ENCODE measurements at places on chromosomes 1 and 21.

DNA sequence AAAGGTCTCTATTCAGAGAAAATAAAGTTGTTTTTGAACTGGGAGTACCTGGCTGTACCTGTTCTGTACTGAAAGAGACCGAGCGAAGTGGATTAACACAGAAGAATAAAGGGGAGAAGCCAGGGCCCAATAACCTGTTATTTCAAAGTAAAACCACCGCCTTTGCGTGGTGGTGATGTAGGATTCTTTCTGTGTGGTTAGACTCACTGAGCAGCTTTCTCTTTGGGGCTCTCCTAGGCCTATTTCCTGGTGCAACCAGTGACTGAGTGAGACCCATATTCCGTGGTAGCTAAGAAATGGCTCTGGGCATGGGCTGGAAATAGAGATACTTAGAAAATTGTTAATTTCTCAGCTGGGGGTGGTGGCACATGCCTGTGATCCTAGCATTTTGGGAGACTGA is 99.9 kb downstream of the XCL2 start:
- no peak for DNase-seq

DNA sequence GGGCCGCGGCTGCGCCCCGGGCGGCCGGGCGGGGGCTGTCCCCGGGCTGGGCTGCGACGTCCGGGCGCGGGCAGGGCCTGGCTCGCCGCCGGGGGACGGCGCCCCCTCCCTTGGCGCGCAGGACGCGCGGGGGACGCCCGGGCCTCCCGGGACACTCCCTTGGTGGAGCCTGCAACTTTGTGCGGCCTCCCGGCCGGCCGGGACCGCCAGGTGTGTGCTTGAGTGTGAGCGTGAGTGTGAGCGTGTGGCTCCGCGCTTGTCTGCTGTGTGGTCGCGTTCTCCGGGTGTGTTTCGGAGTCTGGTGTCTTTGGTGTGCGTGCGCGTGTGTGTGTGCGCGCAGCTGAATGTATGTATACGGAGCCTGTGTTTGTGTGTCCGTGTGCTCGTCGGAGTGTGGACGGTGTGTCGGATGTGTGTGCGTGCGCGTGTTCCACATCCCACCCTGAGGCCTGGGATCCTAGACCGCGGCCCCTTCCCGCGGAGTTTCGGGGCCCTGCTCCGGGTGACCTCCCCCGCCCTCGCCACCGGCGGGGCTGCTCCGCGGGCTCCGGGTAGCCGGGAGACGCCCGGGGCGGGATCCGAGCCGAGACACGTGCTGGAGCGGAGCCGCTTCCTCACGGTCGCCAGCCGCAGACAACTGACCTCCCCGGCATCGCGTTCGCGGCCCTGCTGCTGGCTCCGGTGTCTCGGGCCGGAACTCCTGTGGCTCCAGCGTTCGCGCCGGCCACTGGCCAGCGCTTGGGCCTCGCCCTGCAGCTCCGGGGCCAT is 1.7 kb downstream of the PTPRU start:
- no peak for DNase-seq

DNA sequence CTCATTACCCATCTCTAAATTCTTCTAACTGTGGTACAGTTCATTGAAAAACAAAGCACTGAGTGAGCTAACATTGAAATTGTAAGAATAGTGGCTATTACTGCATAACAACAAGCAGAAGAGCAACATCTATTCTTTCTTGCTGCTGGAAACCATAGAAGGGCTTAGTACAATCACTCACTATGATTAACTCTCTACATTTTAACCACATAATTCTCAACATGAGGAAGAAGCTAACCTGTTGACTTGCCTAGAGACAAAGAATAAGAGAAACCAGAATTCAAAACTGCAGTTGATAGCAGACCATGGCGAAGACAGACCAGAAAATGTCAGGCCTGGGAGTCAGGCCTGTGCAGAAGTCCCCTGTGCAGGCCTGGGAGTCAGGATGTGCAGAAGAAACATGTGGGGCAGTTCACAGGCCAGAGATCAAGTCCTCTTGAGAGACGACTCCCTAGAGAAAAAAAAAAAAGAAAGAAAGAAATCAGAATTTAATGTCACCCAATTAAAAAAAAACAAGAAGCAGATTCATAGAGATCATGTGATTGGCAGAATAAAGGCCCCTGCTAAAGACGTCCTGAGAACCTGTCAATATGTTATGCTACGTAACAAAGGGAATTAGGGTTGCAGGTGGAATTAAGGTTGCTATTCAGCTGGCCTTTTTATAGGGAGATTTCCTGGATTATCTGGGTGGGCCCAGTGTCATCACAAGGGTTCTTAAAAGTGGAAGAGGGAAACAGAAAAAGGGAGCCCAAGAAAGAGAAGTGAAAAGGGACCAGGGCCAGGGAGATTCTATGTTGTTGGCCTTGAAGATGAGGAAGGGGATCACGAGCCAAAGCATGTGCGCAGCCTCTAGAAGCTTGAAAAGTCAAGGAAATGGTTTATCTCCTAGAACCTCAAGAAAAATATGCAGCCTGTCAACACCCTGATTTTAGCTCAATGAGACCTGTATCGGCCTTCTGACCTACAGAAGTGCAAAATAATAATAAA is 94.9 kb downstream of the MRPL39 start:
- no peak for DNase-seq

GRCh38 chr1:39418236-39418635 is 73.2 kb upstream of the BMP8A start:
- DNase-seq = no peak

DNA sequence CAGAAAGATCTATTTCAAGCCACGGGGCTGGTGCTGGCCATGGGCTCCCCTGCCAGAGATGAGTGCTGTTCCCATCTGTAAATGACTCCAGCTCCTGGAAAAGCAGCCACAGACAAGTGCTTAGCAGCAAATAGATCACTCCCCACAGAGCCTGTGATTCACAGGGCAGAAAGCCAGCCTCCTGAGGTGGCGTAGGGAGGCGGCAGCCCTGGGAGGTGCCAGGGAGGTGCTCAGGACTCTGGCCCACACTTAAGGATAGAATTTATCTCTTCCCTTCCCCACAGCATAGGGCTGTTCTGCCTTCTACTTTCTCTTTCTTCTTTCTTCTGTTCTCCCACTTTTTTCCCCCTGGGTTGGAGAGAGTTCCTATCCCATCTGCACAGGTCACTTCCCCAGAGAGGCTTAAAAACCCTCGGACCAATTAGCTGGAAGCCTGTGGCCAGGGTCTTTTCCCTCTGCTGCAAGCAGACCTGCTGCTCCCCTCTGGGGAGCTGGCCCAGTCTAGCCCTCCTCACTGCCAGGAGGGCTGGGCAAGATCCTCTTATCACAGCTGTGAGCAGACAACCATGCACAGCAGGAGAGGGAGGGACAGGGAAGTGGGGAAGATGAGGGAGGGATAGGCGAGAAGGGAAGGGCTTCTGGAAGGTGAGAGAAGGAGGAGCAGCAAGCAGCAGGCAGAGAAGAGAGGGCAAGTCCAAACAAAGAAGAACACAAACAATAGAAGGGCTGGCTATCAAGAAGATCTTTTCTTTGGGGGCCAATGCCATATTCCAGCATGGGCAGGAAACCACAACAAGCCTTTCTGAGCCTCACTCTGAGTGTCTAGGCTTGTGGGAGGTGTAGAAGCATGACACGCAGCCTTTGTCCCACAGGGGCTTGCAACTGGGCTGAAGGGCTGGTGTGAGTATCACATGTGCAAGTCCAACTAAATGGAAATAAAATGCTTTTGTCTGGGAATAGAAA is 41.0 kb downstream of the KCND3 start:
- no peak for DNase-seq

DNA sequence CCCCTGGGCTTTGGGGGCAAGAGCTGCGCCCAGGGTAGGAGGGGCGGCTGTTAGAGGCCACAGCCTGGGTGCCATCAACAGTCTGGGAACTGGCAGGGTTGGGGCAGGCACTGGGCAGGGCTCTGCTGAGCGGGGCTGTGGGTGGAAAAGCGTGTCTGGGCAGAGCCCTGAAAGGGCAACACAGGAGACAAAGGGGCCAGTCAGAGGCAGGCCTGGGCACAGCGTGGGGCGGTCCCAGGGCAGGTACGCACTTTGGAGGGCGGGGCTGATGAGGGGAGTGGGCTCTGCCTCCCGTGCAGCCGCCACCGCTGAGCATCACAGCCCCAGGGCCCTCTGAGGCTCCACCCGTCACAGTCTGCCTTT is 13.9 kb downstream of the CELSR2 start:
- no peak for DNase-seq

- DNase-seq = no peak
Observed at GRCh38 chr21:42403611-42404231, at the start of gene UBASH3A. TSS of gene UBASH3A (plus strand) at chr21:42403902. CDS start at chr21:42403946, 44 bp downstream.

- DNase-seq = no peak
Observed at GRCh38 chr1:178938101-178938958, 67.5 kb upstream of the ANGPTL1 start.

- no peak for DNase-seq
Observed at GRCh38 chr1:172351754-172352161, 68.7 kb upstream of the C1orf105 start.

GRCh38 chr1:7481194-7481593 is 289.9 kb upstream of the VAMP3 start:
- no peak for DNase-seq

DNA sequence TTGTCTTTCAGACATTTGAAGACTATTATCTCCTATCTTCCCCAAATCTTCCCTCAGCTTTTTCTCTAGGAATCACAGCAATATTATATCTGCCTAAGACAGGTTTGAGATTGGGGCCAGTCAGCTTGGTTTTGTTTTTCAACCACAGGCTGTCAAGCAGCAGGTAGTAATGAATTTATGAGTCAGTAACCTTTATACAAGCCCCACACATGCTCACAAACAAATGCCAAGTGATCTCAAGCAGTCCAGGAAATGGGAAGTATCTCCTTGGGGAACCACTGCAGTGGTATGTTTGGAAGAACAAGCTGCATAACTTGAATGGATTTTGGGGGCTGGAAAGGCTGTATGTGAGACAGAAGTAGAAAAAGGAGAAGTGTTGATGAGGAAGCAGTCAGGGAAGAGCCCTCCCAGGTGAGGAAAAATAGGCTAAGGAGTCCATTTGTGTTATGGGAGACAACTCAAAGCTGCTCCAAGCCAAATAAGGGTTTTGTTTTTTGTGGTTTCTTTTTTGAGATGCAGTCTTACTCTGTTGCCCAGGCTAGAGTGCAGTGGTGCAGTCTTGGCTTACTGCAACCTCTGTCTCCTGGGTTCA is 2.1 kb downstream of the DHDDS start:
- no peak for DNase-seq

GRCh38 chr1:240803151-240803550 is 191.2 kb upstream of the GREM2 start:
- no peak for DNase-seq

- DNase-seq = no peak
Observed at GRCh38 chr1:5522531-5523145, 469.6 kb downstream of the NPHP4 start.

- no peak for DNase-seq
Observed at GRCh38 chr1:229059671-229060539, 211.0 kb upstream of the RAB4A start.

- DNase-seq = peak; percentile 20
Observed at GRCh38 chr1:160205242-160206035, at the start of gene PEA15. TSS of gene PEA15 (plus strand) at chr1:160205384. CDS start at chr1:160211545, 6,161 bp downstream.

GRCh38 chr1:211588711-211589110 is 9.8 kb upstream of the SLC30A1 start:
- DNase-seq = no peak

GRCh38 chr1:115654663-115655305 is 13.0 kb downstream of the VANGL1 start:
- DNase-seq = no peak

GRCh38 chr1:194865383-194865782 is 1679.0 kb upstream of the B3GALT2 start:
- no peak for DNase-seq

DNA sequence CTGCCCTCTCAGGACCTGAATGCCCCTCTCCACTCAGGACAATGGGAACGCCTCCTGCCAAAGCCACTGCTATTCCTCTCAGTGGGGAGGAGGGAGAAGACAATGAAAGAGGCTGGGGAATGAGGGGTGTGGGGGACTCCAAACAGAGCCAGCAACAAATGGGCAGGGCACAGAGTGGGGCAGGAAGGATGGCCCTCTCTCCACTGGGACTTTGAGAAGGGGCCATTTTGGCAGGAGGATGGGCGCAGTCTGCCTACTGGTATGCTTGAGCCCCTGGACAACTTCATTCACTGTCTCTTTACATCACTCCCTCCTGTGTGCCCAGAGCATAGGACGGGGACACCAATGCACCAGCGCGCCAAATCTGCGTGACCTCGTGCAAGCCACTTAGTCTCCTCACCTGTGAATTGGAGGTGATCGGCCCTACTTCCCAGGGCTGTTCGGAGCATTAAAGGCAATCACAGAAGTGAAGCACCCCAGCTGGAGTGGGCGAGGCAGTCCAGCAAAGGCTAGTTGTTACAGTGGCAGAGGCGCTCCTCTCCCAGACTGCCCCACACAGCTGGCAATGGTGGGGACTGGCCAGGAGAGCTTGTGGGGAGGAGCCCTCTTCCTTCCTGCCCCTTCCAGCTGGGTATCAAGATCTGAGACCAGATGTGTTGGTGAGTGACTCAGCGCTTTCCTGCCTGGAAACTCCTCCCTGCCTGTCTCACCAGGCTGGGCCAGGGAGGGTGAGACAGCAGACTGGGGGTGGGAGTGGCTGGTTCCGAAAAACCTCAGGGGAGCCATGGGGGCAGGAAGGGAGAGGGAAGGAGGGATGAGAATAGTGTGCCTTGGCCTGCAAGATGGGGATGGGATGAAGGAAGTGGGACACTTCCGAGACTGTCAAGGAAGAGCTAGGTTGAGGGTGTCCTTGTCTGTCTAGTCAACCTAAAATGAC is 22.4 kb upstream of the SYNC start:
- peak; percentile 63 for DNase-seq

DNA sequence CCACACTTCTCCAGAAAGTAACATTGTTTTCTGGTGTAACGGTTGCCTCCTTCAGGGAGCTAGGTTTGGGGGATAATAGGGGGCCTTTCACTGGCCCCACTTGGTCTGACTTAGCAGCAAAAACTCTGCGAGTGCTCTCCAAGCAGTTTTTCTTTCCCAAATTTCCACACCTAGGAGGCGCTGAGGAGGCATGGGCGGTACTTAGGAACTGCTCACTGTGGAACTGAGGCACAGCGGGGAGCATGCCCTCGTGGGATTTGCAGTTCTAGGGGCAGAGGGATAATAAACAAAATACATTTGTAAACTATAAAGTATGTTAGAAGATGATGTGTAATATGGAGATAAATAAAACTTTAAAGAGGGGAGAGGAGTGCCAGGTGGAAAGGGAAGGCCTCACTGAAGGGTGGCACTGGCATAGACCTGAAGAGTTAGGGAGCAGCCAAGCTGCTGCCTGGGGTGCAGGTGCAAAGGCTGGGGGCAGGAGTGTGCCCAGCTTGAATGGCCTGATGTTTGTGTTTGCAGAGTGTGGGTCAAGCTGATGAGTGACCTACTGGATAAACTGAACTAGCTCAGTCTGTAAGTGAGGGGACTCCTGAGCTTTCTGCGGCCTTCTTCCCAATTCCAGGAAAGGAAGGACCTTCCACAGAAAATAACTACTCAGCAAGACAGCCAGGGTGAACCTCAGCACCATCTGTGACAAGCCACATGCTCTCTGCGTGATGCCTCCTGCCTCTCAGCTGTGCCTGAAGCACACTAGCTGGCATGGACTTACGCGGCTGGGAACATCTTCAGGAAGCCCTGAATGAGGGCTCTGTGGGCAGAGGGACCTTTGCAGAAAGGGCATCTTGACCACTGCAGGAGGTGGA is 1.9 kb downstream of the EPHX1 start:
- no peak for DNase-seq

GRCh38 chr1:38244218-38244845 is 197.7 kb upstream of the POU3F1 start:
- DNase-seq = no peak

- no peak for DNase-seq
Observed at GRCh38 chr1:112520166-112520565, 11.4 kb downstream of the WNT2B start.

GRCh38 chr1:202708456-202709275 is 1.6 kb downstream of the SYT2 start:
- DNase-seq = no peak

- DNase-seq = no peak
Observed at GRCh38 chr1:218548764-218549163, 203.6 kb downstream of the TGFB2 start.

GRCh38 chr1:179590671-179591070 is 961 bp upstream of the TDRD5 start:
- DNase-seq = no peak

Measured in AML-193 (cell line).